ENCODE measurements at places on chromosomes 1 and 21.
A peak's percentile ranks its signal among the peaks of the same experiment; 100 is the strongest.

DNA sequence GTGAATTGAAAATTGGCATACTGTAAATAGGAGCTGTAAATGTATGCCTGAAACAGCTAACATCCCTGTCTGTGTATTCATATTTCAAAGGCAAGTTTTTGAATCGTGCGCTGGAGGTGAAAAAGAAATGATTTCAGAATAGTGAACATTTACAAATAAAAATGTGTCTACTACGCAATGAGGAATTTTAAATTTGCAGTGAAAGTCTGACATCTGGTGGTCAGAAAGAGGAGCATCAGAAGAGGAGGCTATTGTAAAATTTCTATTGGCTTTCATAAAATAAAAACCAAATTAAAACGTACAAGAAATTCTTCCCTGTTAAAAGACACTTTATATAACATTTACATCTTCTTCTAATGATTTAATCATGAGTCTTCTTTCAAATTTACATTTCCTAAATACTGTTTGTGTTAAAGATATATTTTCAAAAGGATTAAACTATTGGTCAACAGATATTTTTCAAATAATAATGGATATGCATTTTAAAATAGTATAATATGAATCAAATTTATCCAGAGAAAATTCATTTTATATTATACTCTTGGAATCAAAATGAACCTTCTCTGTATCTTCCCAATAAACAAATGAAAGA, 113.7 kb upstream of the RRP15 start:
- DNase-seq, result no peak

GRCh38 chr1:204997591-204998355, 45.2 kb upstream of the CNTN2 start:
- no peak for DNase-seq

GRCh38 chr1:199404191-199404590, 623.3 kb upstream of the NR5A2 start:
- DNase-seq, result no peak

DNA sequence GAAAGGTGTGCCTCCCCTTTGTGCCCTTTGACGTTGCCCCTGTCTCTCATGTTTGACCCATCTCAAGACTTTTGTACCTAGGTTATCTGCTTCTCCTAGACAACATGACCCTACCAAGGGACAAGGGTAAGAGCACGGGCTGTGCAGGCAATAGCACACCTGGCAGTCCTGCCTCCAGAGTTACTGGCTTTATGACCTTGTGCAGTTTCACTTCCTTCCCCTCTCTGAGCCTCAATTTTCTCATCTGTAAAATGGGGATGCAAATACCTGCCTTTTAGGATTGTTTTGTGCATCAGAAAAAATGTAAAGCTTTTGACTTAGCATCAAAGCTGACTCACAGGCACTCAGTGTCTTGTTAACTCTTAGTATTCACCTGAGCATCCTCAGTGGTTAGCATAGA, 36.4 kb downstream of the ELK4 start:
- DNase-seq, result peak; percentile 25

GRCh38 chr1:45403298-45403697, 63.1 kb upstream of the MUTYH start:
- no peak for DNase-seq

DNA sequence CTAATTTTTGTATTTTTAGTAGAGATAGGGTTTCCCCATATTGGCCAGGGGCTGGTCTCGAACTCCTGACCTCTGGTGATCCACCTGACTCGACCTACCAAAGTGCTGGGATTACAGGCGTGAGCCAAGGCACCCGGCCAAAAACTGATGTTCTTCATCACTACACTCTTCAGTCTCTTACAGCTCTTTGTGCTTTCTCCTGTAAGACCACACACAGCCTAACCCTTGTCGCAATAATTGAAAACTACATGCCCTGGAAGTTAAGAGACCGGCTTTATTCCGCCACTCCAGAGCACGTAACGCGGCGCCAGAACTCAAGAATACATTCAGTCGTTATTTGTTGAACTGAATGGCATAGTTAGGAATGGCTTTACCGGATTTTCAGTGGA, 552 bp downstream of the GPATCH4 start:
- DNase-seq, result no peak

- no peak for DNase-seq
Observed at GRCh38 chr1:68144856-68145255, 87.5 kb downstream of the WLS start.

- DNase-seq, result peak; percentile 33
Observed at GRCh38 chr1:30413111-30413440, 310.3 kb downstream of the MATN1 start.

GRCh38 chr1:40102896-40103295, 5.8 kb upstream of the PPT1 start:
- no peak for DNase-seq

GRCh38 chr1:213067352-213067751, 16.3 kb downstream of the RPS6KC1 start:
- DNase-seq, result no peak

- no peak for DNase-seq
Observed at GRCh38 chr21:36425286-36425685, 40.1 kb downstream of the CHAF1B start.

DNA sequence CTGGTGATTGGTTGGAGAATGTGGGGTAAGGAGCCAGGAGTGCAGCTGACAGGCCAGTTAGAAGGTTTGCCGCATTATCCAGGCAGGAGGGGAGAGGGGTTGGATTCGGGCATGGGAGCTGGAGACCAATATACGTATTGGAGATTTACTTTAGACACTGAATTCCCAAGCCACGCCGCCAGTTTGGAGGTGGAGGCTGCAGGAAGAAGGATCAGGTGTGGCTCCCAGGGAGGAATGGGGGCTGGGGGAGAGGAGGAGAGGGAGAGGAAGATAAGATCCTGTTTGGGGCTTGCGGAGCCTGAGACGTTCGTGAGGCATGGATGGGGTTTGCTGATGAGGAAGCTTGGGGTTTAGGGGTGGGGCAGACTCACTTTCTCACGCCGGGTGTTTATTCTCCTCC, 155.1 kb upstream of the IGSF21 start:
- no peak for DNase-seq

DNA sequence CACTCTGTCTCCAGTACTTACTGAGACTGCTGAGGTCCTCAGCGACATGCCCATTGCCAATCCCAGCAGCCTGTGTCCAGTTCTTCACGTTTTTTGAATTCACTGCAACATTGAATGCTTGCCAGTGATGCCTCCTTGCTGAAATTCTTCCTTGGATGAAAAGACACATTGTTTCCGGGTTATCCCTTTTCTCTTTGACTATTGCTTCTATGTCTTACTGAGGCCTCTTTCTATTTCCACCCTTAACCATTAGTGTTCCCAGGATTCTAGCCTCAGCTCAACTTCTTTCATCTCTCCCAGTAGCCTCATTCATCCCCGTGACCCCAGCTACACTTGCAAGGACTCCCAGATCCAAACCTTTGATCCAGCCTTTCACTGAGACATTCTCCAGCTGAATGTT, 46.5 kb upstream of the KIF26B start:
- DNase-seq, result no peak

- no peak for DNase-seq
Observed at GRCh38 chr1:29971703-29972102, 735.4 kb downstream of the PTPRU start.

DNA sequence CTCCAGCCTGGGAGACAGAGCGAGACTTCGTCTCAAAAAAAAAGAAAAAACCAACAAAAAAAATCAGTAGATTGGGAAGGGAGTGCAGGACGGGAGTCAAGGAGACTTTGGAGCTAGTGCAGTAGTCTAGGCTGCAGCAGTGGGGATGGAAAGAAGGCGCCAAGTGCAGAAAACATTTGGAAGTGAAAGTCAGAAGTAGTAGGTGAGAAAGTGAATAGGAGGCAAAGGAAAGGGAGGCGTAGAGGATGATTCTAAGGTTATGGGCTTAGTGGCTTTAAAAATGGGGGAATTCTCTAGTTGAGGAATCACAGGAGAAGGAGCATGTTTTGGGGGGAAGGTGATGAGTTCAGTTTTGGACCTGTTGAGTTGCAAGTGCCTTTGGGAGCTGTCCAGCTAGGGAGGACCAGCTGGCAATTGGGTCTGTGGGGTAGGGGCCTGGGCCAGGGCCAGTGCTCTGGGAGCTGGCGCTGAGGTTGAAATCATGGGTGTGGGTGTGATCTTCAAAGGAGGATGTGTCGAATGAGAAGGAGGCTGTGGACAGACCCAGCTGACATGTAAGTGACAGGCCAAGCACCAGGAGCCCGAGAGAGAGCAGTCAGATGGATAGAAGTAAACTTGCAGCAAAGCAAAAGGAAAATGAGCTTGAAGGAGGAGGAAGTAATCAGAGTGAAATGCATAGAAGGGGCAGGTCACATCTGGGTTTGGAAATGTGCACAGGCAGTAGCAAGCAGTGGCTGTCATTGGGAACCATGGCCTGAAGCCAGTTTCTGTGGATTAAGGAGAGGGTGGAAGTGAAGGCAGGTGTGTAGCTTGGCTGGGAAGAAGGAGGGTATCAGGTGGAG, 15.8 kb downstream of the TMCC2 start:
- DNase-seq, result no peak

DNA sequence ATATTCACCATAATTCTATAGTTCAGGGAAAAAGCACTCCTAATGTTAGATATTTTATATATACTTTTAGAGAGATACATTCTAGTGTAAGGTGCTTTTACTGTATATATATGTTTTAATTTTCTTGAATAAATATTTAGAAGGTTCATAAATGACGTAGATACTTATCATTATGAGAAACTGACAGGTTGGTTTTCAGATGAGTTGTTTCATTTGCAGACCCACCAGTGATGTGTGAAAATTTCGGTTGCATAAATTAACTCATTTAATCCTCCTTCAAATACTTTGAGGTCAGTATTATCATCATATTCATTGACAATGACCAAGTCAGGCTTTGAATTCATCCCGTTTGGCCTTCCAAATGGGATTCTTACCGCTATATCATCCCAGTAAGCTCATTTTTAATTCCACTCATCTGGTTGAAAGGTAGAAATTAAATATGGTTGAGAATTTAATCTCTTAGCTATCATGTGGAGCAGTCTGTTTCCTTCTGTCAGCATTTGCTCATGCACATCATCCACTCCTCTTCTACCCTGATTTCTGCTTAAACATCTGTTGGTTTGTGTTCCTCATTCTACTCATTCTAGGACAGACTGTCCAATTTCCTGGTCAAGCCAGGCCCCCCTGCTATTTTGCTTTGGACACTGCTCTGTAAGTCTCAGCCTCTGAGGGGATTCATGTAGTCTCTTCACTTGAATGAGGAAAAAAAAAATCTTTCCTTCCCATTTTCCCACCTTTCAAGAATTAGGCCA, 1156.6 kb downstream of the PLA2G4A start:
- DNase-seq, result no peak

GRCh38 chr1:230266456-230266855, 159.7 kb downstream of the PGBD5 start:
- DNase-seq, result no peak

GRCh38 chr1:19209439-19209989, 552 bp downstream of the UBR4 start:
- DNase-seq, result peak; percentile 78

DNA sequence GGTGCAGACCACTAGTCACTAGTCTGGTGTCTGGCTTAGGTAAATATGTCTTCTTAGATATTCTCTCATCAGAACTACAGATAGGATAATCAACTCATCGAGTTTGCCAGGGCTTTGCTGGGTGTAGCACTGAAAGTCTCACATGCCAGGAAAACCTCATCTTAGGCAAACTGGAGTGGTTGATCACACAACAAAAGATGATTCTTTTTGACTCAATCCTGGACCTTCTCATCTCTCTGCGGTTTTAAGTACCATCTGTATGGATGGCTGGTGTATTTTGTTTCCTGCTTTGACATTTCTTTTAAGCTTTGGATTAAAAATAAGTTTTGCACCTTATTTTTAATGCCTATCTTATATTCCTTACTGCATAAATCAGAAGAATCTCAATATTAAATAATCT, 11.3 kb downstream of the GBP2 start:
- DNase-seq, result no peak

GRCh38 chr1:211738691-211739301, 63.4 kb upstream of the NEK2 start:
- DNase-seq, result no peak

DNA sequence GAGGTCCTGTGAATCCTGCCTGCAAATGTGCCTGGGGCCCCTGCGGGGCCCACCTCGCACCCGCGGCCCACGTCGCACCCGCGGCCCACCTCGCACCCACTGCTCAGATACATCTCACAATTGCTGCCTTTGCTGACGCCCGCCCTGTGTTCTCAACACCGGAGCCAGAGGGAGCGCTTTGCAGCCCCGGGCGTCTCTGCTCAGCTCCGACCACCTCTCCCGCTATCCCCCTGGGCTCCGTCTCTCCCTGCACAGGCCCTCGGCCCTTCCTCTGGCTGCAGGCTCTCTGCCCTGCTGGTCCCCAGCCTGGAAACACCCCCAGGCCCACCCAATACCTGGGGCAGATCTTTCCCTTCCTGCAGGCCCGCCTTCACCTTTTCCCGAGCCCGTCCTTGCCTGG, 44.8 kb downstream of the TP73 start:
- DNase-seq, result no peak

- DNase-seq, result no peak
Observed at GRCh38 chr1:243734308-243734695, 115.7 kb downstream of the AKT3 start.

- DNase-seq, result no peak
Observed at GRCh38 chr1:76006234-76006633, 68.3 kb upstream of the ST6GALNAC3 start.

DNA sequence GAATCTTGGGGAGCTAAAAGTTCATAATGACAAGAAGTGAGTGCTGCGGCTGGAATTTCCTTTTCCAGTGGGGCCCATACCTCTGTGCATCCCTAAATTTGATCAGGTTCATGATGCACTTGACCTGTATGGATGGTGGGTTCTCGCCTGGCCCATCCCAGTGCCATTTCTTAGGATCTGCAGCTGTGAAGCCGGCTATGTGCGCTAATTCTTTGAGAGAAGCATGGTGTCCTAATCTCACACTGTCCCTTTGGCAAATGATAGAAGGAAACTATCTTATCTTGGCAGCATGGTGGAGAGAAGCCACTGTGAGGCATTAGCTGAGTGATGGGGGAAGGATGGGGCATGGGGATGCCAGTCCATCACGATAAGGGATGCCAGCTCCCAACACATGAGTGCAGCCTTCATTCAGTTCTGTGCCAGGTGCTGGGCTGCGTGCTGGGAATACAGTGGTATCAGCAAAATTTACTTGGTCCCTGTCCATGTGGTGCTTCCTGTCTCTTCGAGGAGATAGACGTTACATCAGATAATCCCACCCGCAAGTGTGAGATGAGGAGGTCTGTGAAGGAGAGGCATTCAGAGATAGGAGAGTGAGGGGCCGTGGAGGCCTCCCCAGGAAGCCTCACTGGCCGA, 30.5 kb downstream of the STUM start:
- no peak for DNase-seq

DNA sequence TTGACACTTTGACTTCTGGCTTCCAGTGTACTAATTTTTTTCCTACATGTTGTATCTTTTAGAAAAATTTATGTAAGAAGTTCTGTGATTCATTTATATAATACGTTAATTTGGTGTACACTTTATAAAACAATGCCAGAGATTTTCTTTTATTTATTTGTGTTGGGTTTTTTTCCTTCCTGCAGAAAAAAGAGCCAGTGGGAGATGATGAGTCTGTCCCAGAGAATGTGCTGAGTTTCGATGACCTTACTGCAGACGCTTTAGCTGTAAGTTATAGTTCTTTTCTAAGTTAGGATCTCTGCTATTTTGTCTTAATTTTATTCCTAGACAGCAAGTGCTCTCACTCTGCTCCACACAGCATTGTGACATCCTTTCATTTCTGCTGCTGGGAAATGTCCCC, 14.4 kb downstream of the SARS1 start:
- no peak for DNase-seq

GRCh38 chr21:31993826-31994825, 121.3 kb downstream of the HUNK start:
- no peak for DNase-seq

All from suprapubic skin (tissue), 4 donors.